HEK293T (cell line): ENCODE measurements at places on chromosomes 1 and 21.

DNA sequence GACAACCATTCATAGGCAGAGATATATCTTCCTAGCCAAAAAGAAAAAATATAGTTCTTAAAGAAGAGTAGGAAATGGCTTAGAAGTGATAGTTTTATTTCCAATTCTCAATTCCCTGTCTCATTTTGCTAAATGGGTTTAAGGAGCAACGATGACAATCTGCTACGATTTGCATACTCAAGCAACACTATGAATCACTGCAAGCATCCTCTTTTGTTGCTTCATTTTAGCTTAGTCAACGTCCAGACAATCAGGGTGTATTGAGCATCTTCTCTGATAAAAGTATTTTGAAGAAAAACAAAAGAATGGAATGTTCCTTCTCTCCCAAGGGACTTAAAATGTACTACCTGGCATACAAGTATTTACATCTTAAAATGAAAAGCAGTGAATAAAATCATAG lies 80.6 kb downstream of the RGS7 start:
- DNase-seq, result no peak

- DNase-seq, result no peak
Observed at GRCh38 chr1:61391730-61392129, 309.4 kb downstream of the NFIA start.

GRCh38 chr1:60833173-60833572 lies 249.2 kb upstream of the NFIA start:
- DNase-seq, result no peak

- no peak for DNase-seq
Observed at GRCh38 chr1:223859058-223859457, 13.3 kb upstream of the TP53BP2 start.

DNA sequence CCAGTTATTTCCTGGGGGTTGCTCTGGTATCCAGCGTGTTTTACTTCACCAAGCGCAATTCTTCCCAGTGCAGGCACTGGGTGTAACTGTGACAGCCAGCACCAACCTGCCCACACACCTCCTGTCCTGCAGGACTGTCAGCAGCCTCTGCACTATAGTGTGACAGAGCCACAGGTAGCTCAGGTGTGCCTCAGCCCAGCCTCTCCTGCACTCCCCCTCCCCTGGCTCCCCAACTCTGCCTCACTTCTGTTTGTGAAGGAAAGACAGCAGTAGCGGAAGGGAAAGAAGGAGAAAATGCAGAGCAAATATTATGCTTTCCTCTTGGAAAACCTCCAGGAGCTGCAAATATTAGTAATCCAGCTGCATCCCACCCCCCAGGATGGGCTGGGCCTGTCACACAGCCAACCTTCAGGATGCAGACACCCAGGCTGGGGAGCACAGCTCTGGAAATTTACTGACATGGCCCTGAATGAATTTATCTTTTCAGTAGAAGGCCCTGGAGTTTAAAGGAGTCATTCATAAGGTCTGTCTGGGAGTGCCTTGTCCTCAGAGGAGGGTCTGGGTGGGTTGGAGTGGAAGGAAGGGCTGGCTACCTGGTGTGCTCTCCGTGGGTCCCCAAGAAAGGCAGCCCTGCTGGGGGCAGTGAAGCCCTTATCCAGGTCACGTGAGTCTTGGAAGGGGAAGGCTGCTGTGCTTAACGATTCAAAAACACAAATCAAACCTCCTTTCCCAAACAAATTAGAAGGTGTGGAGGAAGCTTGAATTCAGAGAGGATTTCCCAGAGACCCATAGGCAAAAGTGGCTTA lies 20.9 kb downstream of the CAPN2 start:
- DNase-seq, result no peak

DNA sequence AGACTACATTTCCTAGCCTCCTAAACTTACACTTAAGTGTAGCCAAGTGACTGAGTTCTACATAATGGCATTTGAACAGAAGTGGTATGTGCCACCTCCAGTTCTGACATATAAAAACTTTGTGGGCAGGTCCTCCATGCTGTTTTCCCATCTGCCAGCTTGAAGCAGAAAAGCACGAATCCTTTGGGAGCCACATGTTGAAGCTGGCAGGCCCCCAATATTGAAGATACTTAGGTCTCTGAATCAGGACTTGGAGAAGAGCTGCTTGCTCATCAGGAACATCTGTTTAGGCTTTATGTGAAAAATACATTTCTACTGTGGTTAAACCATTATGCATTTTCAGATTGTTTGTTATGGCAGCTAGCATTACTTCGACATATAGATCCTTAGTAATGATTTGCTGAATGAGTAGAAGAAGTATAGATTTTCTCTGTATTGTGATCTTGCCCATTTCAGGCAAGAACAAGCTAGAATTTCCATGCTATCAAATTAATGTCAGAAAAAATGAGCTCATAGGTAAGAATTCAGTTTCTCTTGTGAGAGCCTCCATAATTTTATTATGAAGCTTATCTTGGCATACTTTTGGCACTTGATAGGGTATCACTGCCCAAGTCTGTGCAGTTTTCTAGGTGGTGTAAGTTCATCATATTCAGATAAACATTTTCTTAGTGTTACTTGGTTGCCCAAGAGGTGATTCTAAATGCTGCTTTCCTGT lies 68.4 kb downstream of the GDAP2 start:
- DNase-seq, result no peak

- no peak for DNase-seq
Observed at GRCh38 chr1:27070390-27071048, 57.9 kb upstream of the TENT5B start.

GRCh38 chr1:180152588-180152987 lies 2.1 kb upstream of the QSOX1 start:
- no peak for DNase-seq

DNA sequence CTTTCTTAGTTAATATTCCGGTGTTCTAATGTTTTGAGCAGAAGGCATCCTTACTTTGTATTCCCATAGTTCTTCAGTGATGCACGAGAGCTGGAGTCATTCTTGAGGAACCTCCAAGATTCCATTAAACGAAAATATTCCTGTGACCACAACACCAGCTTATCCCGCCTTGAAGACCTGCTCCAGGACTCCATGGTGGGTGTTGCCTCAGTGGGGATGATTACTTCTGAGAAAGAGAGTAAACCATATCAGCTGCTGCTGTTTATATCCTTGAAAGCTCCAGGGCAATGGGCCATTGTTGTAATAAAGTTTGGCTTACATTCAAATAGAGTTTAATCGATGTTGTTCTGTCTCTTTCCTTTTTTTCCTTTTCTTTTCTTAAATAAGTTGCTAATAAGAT lies 93.1 kb downstream of the MACF1 start:
- no peak for DNase-seq
